ACHN (cell line): ENCODE measurements at places on chromosomes 3 and 15.

DNA sequence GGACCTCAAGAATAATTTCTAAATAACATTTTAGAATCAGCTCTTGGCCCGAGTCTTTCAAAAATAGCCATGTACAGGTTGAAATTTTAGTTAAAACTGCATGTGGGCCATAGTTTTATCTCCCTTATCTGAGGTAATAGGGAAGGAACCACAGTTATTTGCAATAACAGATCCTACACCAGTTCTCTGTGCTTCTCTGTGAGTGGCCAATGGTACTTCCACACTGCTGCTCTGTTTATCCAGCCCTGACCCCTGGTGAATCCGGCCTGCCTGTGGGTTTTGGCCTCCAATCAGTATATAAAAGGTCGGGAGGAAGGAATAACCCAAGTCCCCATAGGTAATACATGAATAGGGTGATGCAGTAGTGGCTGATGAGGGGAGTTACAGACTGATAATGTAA, 48.0 kb upstream of the TNIK start:
- DNase-seq: no peak

DNA sequence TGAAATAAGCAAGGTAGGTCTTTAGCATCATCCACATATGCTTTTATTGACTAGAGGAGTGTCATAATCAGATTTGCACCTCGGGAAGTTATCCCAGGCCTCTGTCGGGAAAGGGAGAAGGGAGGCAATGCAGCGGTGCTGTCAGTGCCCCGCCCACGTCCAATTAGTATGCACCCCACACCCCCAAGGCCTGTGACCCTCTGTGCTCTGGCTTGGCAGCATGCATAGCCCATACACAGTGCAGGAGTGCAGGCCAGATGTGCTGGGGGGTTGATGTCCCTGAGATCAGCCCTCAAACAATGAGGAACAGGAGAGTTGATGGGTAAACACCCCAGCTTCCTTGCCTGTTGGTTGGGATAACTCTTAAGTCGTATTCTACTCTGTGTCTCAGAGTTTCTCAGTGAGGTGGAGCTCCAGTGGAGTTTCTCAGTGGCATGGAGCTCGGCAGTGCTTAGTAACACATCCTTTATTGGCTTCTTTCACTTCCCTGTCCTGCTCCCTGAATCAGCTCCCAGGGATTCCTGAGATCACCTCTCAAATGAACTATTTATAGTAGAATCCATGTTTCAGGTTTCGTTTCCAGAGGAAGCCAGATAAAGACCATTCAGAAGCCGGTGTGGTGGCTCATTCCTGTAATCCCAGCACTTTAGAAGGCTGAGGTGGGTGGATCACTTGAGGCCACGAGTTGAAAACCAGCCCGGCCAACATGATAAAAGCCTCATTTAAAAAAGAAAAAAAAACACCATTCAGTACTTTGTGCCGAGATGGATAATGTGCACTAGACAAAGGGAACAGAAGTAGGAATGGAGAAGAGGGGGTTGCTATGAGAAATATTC, 26.7 kb upstream of the NDUFB4 start:
- DNase-seq: no peak

GRCh38 chr3:59127071-59127470, 77.2 kb upstream of the CFAP20DC start:
- peak; percentile 5 for DNase-seq

DNA sequence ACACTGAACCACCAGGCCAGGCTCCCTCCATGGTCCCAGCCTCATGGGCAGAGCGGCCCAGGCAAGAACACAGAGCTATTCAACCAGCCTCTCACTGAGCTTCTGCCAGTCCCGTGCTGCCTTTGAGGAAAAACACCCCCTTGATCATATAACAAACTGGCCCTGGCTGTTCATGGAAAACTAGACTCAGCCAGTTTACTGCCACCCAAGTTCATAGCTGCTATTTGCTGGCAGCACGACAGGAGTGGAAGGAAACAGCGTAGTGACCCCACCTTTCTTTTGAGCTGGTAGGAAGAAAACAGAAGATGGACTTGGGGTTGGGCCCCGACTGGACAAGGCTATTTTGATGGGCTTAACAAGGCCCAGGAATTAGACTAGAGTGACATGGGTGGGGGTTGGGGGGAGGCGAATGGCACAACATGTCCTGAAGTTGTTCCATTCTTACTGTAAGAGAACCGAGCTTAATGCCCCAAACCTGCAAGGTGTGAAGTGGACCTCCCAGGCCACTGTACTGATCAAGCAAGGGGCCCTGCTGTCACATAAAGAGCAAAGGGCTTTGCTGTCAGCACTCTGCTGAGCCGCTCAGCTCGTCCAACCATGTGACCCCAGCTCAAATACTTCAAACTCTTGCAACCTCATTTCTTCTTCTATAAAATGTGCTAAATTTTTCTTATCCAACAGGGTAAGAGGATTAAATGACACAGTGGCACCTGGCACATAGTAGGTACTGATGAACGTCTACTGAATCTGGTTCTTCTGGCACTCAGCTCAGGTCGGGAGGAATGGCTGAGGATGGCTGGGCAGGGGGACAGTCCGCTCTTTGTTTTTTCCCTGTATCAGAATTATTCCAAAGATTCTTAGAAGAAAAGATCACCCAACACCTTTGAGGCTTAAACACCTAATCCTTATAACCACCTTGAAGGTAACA, 1.6 kb downstream of the FBXL22 start:
- DNase-seq: no peak

- no peak for DNase-seq
These were observed 96.5 kb upstream of the DNAJC19 start for GRCh38 chr3:181086011-181086410.

DNA sequence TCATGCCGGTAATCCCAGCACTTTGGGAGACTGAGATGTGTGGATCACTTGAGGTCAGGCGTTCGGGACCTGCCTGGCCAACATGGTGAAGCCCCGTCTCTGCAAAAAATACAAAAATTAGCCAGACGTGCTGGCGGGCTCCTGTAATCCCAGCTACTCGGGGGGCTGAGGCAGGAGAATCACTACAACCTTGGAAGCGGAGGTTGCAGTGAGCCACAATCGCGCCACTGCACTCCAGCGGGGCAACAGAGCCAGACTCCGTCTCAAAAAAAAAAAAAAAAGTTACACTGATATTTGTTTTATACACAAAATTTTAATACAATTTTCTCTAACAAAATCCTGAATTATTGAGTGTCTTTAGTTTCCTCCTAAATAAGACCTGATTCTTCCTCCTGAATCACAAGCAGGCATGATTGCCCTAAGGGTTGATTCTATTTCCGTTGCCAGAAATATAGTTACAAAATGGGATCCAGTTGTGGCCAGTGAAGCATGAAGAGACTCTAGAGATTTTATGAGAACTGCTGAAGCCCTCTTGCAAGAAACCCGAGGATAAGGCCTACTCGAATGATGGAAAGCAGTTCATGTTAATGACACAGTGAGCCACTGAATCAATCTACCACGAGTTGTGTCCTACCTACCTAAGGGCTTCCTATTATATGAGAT, 9.6 kb upstream of the SMARCC1 start:
- DNase-seq: no peak

- DNase-seq: no peak
These were observed 99.5 kb upstream of the OSBPL11 start for GRCh38 chr3:125694761-125695294.

GRCh38 chr3:156633335-156633734, 41.1 kb upstream of the TIPARP start:
- DNase-seq: no peak

DNA sequence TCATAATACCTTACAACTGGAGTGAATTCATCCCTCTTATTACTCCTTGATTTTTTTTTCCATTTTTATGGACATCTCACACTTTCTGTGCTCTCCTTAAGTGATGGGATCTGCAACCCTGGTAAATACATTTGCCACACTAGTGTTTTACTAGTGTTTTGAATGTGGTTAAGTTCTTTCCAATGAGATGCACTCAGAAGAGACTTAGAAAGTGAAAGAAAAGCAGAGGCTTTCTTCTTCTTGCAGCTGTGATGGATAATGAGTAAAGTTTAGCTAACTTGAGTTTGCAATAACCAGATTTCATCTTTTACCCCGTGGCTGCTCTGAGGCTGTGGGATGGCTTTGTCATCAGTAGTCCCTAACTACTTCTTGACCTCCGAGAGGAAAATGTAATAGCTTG, 1248.4 kb downstream of the NSUN3 start:
- no peak for DNase-seq
